Esophagus mucosa (tissue), 1 donor: ENCODE measurements at places on chromosomes 3 and 15. TPM values are rescaled to one million over a fixed set of nuclear protein-coding genes. Genes with fewer than 3 reads are reported as not detected.

LRRN1 gene
- 0.44 TPM for total RNA-seq

GRCh38 chr3:56342475-56342874, 125.8 kb downstream of the ERC2 start:
- no peak for ATAC-seq

GRCh38 chr3:136731274-136731884, 20.8 kb downstream of the STAG1 start:
- ATAC-seq = no peak

DNA sequence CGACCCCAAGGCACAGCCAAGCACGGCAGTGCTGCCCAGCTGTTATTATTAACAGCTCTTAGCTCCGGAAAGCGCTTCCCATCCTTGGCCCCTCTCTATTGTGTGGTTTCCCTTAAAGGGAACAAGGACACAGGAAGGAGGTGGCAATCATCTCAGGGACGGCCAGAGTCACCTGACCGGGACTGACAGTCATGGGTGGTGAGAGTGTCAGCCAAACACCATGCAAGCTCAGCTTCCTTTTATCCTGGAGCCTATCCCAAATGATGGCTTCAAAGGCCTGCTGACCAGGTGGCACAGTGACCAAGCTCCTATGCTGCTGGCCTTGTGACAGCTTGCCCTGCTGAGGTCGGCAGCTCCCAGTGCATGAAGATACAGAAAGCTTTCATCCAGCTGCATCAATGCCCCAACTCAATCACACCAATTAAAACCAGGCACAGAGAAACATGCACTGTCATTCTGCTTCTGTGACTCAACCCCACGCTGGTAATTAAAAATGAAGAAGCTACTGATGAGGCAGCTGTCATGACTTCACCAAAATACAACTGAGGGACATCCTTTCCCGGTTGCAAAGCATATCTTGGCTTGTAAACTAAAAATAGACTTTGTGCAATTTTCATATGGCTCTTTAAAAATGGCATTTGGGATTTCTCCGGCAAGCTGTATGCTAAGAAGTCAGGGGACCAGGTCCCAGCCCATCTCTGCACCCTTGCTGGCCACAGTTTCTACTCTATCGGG, 34.0 kb downstream of the PCSK6 start:
- peak; percentile 9 for ATAC-seq

- peak; percentile 65 for ATAC-seq
Measured at GRCh38 chr3:52237657-52238172, 1.2 kb downstream of the TWF2 start.

DNA sequence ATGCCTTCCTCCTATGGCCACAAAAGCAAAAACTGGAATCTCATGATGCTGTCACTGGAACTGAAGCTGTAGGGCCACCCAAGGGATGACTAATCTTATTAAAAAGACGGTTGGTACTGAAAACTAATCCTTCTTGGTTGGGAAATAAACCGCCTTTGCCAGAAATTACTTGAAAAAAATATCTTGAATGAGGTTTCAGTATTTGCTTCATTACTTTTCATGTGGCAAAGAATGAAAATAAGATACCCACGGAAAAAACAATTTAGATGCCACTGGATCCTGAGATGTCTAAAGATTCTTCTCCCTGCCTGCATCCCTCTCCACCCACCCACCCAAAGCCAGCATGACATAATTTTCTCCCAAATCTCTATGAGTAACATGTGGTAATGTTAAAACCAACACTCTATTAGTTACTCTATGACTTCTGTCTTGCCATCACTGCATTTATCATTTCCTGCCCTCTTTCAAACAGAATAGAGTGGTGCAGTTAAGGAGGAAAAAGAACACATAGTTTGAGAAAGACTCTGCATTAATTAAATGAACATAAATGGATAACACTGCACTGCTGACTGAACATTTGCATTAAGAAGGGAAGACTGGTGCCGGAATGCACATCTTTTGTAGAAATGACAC, 111.8 kb upstream of the DPH6 start:
- ATAC-seq = no peak
